ENCODE measurements at places on chromosomes 12 and 14.

GRCh38 chr14:96038558-96038919 is 623 bp upstream of the C14orf132 start:
- DNase-seq = no peak

GRCh38 chr12:110548678-110549077 is 34.4 kb downstream of the PPTC7 start:
- DNase-seq = no peak

DNA sequence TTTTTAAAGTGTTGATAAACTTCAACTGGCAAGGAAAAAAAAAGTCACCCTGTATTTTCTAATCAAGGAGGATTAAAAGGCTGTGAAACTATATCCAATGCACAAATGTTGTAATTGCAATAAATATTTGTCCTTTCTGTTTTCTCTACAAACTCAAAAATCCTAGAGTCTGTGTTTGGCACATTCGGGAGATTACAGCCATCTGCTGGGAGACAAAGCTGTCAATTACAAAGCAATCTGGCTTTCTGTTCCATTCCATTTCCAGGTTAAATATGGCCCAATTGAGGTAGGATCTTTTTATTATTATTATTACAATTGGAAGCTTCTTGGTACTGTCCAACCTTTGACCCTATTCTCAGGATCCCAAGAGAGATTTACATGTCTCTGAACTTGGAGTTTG is 295.9 kb downstream of the DIO2 start:
- no peak for DNase-seq

GRCh38 chr12:121003650-121004049 is 12.6 kb downstream of the C12orf43 start:
- no peak for DNase-seq

- DNase-seq = peak; percentile 57
Observed at GRCh38 chr12:52203079-52203921, 11.5 kb upstream of the KRT80 start.

- no peak for DNase-seq
Observed at GRCh38 chr12:30962047-30962446, 35.5 kb downstream of the TSPAN11 start.

GRCh38 chr12:6430124-6430989 is 14.4 kb upstream of the CD27 start:
- DNase-seq = peak; percentile 87

- DNase-seq = no peak
Observed at GRCh38 chr12:111224186-111225066, 144.5 kb downstream of the PHETA1 start.

DNA sequence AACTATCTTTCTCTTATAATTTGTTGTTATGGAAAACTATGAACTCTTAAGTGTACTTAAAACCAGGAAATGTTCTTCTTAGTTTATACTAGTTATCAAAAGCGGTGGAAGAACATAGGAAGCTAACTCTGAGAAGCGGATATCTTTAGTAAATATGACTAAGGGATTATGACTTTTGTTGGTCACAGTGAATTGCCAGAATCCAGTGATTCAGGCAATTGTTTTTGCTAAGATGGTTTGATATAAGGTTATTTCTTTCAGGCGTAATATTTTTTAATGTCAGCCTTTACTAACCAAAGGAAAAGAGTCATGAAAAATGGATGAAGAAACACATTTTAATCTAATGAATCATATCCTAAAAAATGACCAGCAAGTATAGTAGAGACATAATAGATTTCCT is 473.5 kb downstream of the FOXG1 start:
- DNase-seq = peak; percentile 86

DNA sequence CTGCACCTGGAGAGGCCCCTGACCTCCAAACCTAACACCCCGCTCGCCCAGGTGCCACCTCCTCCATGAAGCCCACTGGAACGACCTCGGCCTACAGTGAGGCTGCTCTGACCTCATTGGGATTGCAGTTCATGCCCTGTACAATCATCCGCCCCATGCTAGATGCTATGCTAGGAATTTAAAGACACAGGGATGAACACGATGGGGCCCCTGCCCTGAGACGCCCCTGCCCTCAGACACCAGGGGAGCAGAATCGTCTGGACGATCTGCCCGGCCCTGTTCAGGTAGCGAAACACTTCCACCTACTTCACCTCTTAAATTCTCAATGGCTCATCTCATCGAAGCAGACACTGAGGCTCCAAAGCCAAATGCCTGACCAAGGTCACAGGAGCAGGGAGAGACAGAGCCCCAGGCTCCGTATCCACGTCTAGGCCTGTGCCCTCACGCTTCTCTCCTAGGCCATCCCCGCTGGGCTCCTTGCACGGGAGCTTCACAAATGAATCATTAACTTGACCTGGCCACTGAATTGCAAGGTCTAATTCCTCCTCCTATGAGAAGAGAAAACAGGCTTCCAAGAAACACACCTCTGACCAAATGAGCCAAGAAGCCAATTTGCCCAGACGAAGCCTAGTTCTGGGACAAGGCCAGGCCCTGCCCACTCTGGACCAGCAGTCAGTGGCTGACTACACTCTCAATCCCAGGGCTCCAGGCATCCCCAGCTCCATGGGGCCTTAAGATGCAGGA is 35.2 kb downstream of the SCARB1 start:
- peak; percentile 32 for DNase-seq

GRCh38 chr14:76351941-76352340 is 24.0 kb upstream of the ESRRB start:
- DNase-seq = no peak

- no peak for DNase-seq
Observed at GRCh38 chr14:98803196-98803595, 468.8 kb downstream of the BCL11B start.

- DNase-seq = no peak
Observed at GRCh38 chr12:125262851-125263250, 197.6 kb downstream of the AACS start.

Data from astrocyte of the spinal cord (primary cell).